ENCODE measurements at places on chromosomes 6 and 20.
A peak's percentile ranks its signal among the peaks of the same experiment; 100 is the strongest.

GRCh38 chr6:43303751-43304331 lies 4.8 kb downstream of the CRIP3 start:
- DNase-seq: no peak

GRCh38 chr6:148379966-148380713 lies 37.5 kb downstream of the SASH1 start:
- DNase-seq: no peak

DNA sequence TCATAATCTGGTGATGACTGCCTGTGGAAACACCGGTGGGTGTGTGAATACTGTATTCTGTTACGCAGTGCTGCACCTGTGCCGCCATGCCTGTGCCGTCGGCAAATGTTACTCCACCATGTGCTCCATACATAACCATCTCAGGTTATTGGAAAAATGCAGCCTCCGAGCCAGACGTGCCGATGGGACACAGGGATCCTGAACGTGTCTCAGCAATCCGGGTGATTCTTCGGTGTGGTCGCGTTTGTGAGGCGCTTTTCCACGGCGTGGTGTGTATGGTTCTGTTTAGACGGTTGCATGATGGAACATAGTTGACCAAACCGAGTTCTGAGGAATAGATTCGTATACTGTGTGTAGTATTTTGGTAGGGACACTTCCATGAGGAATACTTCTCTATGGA lies 130.3 kb downstream of the SMOC2 start:
- no peak for DNase-seq

GRCh38 chr20:36548704-36549627 lies 7.6 kb downstream of the MYL9 start:
- DNase-seq: no peak

DNA sequence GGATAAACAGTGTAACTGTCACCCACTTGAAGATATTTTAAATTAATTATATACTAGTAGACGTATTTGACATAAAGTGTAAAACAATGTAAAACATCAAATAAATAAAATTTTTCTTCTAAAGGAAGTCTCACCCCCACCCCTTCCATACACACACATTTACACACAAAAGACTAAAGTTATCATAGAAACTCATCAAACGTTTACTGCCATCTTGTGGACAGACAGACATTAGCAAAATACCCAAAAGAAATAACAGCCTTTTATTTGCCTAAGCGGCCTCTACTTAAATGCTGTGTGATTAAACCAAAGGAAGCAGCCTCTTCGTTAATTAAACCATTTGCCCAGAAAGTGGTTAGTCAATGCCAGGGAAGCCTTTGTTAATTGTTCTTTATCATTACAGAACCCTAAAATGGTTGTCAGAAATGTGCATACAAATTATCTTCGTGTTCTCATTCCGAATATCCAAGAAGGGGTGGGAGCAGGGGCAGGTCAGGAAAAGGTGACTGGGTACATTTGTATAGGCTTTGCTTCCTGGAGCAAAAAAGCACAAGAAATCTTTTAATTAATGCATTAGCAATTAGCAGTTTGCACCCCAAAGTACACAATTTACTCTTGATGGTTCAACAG lies 176.2 kb upstream of the SASH1 start:
- peak; percentile 63 for DNase-seq

- no peak for DNase-seq
Measured at GRCh38 chr20:46121184-46121930, 3.2 kb downstream of the CD40 start.

DNA sequence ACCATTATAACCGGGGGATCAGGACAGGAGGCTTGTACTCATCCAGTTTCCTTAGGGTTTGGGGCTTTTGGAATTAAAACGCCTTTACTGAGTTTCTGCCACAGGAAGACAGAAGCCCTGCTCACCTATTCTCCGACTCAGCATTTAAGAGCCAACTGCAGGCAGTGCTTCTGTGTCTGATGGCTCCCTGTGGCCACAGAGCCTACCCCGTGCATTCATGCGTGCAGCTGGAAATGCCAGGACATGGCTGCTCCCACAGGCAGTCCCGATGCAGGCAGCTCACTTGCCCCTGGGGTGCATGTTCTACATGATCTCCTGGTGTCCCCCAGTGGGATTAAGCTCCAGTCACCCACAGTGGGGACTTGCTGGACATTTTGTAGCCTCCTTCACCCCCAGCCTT lies 22.2 kb downstream of the ZNF831 start:
- no peak for DNase-seq

- no peak for DNase-seq
Measured at GRCh38 chr20:51074062-51074461, 51.2 kb upstream of the KCNG1 start.

DNA sequence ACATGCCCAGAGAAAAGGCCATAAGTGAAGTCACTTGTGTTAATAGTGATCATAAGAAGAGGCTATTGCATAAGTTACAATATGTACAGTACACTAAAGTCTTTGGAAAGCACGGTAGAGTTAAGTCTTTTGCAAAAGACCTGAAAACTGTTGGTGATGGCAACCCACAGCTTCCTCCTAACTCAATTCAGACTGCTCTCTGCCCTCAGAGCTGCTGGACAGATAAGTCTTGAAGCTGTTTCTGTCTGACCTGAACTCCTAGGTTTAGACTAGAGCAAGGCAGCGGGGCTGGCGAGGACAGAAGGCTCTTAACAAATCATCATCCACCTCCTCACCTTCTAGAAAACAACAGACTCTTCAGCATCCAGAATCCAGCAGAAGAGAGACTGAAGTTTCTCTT lies 125.4 kb downstream of the CD24 start:
- no peak for DNase-seq

GRCh38 chr6:49787176-49787575 lies at the start of gene PGK2:
PGK2 (minus strand) TSS chr6:49787285; CDS start chr6:49787187, 98 bp downstream.
- peak; percentile 33 for DNase-seq

GRCh38 chr6:157779705-157780604 lies 43.1 kb upstream of the SNX9 start:
- DNase-seq: no peak

GRCh38 chr20:56760610-56761009 lies 131.5 kb downstream of the TFAP2C start:
- no peak for DNase-seq

DNA sequence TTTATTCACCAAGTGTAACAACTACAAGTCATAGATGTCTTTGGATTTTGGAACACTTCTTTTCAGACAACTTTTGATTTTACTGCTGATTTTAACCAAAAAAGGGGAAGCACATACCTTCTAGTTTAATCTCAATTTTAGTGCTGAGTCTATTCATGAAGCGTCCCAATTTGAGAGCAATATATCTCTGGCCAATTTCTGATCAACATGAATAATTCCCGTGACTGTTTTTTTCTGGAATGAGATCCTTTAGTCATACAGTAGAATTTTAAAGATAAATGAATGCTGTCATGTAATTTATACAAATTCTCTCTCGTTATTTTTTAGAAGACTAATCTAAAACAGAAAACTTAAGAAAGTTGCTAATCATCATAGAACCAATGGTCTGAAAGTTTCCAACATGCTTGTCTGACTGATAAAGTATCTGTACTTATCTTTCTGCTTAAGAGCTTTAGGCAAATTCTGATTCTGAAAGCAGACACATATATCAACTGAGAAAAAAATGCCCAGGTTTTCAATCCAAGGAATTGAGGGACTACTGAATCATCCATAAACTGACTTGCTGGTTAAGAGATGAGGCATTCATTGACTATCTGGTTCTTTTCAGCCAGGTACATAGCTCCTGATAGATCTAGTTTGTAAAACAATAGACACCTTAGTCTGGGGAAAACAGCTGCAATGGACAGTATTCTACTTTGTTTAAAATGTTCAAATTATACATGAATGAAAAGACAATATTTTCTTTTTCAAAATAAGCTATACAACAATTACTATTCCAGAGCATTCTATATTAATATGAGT lies 657.5 kb downstream of the RFPL4B start:
- no peak for DNase-seq

GRCh38 chr6:139447656-139447975 lies 73.2 kb upstream of the CITED2 start:
- DNase-seq: no peak

- DNase-seq: no peak
Measured at GRCh38 chr6:111758608-111759329, 114.5 kb downstream of the FYN start.

DNA sequence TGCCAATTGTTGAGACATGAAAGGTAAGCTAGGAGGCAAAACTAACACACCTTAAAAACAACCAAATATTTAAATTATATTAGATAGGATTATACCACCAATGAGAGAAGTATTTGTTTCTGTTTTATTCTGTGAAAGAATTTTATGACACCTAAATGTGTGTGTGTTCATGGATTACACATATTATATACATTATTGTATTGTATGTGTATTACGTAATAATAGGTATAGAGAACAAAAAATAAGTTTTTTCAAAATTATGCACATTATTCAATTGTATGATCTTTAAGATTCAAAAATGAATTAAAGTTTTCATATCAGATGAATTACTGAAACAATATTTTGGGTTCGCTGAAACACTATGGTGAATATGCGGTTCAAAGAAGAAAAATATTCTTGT lies 84.3 kb upstream of the FABP7 start:
- DNase-seq: no peak

GRCh38 chr6:129368076-129368475 lies 341.9 kb downstream of the ARHGAP18 start:
- no peak for DNase-seq

DNA sequence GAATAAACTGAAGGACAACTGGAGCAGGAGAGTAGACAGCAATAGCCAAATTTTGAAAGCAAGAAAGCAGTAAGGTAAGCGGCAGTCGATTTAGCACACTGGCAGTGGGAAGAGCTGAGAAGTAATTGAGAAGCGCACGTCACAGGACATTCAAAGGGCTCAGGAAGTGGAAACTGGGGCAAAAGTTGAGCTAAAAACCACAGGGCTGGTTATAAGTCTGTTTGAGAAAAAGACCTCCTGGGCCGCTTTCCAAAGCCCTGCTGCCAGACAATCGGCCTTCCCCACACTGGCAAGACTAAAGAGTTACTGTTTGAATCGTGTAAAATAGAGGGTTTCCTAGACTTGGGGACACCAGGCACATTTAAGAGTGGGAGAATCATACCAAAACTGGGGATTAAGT lies 161.4 kb downstream of the DNAH8 start:
- no peak for DNase-seq

- DNase-seq: no peak
Measured at GRCh38 chr20:53792946-53793536, 199.4 kb upstream of the ZNF217 start.

- DNase-seq: no peak
Measured at GRCh38 chr20:19269737-19270340, 57.4 kb downstream of the SLC24A3 start.

DNA sequence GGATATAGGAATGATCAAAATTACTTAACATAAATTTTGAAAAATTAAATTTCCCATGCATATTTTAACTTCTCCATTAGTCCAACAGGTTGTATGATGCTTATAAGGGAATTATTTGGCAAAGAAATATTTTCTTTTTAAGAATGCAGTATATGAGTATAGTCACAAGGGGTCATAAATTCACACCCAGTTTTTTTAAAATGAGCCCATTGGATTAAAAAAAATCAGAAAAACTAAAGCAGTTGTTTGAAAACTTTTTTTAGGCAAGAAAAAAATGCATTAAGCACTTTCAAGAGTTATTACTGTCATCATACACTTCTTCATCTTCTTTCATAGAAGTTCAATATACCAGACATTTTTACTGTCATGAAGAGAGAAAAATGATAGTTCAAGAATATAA lies 404.2 kb upstream of the FLRT3 start:
- DNase-seq: no peak

- no peak for DNase-seq
Measured at GRCh38 chr6:51005779-51006178, 187.1 kb downstream of the TFAP2B start.

DNA sequence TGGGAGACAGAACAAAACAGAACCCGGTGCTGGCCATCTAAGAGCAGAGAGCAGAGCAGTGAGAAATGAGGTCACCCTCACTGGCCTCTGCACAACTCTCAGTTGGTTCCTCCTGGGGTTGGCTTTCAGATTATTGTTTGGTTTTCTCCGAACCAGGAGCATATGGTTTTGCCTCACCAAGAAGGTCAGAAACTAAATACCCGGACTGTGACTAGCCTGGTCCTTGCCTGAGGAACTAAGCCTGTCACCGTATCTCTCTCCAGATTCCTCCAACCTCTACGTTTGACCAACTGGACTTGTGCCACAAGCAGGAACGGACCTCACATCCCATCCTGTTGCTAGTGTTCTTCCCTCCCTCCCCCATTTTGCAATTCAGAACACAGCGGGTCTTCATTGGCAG lies 450.4 kb upstream of the JARID2 start:
- no peak for DNase-seq

GRCh38 chr20:22904386-22904785 lies 130.7 kb upstream of the SSTR4 start:
- no peak for DNase-seq

GRCh38 chr6:85050149-85050548 lies 285.8 kb upstream of the TBX18 start:
- no peak for DNase-seq

DNA sequence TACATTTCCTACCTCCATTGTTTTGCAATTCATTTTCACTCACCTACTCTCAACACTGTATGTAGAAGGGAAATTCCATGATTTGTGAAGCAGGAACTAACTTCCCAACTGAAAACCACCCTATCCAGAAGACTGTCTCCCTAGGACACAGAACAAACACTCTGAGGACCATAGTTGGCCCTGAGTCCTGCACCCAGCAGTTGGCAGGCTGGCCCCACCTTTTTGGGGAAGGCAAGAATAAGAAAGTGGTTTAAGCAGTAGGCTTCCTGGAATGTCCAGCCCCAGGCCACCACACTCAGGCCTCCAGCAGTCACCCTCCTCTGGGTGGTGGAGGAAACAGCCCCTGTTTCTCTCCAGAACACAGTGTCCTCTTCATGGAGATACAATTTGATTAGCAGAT lies 258.8 kb downstream of the ARHGAP18 start:
- DNase-seq: no peak

DNA sequence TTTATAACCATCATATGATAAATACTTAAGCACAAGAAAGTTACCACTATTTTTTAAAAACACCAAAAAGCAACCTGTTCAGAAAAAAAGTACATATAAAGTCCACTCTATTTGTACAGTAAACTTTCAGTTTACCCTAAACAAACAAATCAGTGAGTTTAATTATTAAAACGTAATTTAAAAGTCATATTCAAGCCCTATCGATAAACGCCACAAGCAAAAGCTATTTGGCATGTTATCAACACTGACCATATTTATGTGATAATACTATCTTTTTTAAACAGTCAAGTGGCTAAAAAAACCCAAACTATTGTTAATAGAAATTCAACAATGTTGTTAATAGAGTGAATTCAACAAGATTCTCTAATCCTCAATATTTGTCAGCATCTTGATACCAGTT lies 1.9 kb downstream of the KATNA1 start:
- no peak for DNase-seq

GRCh38 chr6:51350308-51350904 lies 531.7 kb downstream of the TFAP2B start:
- DNase-seq: peak; percentile 9
